ENCODE measurements at places on chromosomes 5 and 9.

GRCh38 chr5:53343187-53343586, 137.2 kb upstream of the FST start:
- peak; percentile 96 for DNase-seq

- DNase-seq: no peak
Measured at GRCh38 chr5:58087905-58088304, 372.0 kb downstream of the PLK2 start.

DNA sequence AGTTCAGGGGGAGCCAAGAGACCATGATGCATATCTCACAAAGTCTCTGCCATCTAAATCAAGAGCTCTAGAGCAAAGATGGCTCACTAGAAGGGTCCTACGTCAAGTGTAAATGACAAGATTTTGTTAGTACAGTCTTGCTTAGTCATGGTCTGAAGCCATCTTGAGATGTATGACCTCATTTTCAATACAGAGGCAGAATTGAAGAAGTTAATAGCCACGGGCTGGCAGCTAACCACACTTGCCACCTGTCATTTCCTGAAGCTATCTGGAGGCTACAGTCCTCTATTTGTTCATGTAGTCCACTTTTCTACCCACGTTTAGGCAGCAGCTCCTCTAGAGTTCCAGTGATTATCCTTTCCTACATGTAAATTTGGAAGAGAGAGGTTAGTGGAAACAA, 231.7 kb upstream of the CDH12 start:
- no peak for DNase-seq

DNA sequence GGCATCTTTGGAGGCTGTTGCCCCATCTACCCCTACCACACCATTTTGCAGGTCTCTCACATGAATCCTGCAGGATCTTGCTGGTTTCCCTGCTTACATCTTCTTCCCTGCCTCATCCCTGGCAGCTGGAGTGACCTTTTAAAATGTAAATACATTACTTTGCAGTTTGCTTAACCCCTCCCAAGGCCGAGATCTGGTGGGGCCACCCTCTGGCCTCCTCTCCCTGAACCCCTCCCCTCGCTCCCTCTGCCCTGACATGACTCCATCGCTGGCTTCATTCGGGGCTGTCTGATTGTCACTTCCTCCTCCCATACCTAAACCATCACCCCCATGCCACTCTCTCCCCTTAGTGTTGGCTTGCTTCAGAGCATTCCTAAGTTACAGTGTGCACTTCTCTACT, 12.6 kb upstream of the PALM2AKAP2 start:
- DNase-seq: no peak

DNA sequence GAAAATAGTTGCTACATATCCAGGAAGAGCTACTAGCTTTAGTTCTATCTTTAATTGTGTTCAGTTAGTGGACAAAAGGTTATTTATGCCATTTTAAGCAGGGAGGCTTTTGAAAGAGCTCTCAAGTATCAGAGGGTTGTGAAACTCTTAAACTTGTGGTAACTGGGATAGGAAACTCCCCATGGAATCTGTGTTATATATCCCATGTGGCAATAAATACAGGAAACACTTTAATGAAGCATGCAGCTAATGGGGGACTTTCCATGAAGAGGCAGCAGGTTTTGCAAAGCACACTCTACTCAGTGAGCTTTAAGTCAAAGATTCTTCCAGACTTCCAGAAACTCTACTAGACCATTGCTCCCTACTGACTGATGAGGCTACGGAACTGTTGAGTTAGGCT, 805.0 kb upstream of the C9orf72 start:
- DNase-seq: peak; percentile 0

DNA sequence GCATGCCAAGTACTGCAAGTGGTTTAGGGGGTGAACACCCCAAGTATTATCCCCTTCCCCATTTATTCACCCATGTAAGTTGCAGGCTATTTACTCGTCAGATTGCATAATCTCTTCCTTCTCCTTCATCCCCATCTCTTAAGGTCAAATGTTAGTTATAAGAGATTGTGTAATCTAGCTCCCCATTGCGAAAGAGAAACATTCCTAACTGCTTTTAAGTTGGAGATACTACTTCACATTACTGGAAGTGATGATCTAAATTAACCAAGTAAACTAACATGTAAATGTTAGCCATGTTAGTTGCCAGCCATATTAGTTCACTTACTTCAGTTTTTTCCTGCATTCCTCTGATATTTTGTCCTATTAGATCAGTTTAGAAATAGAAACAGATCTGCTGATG, 262.3 kb downstream of the TAF11L14 start:
- peak; percentile 3 for DNase-seq

DNA sequence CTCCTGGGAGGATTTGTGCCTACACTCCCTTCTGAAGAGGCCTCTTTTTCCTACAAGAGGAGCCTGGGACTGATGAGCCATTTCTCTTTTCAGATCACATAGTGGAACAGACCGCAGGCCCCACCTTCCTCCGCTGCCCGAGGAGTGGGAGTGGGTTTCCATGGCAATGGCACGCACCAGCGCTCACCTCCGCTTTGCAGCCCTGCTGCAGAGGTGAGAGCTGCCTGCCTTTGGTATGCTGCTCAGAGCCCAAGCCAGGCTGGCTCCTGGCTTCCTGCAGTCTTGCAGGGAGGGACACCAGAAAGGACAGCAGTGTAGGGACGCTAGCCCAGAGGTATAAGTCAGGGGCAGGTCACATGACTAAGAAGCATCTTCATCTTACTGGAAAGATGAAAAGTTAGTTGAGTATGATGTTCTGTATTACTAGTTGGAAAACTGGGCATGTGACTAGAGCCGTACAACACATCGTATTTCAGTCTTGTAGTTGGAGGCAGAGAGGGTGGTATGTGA, 12.4 kb downstream of the PTTG1 start:
- no peak for DNase-seq

DNA sequence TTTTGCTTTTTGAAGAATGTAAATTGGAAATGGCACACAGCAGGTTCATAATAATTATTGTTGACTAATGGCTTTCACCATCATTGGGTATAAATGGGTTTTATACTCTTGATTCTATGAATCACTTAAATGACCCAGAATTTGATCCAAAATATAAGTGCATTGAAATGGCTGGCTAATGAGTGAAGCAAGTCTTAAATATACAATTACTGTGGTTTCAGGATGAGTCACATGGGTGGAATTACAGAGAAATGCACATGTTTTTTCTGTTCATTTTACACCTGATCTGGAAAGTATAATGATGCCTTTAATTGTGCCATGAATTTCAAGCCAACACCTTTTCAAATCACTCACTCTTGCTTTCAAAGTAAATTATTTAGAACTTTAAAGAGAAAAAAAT, 380.8 kb upstream of the CD180 start:
- DNase-seq: peak; percentile 22

GRCh38 chr5:14235872-14236271, 92.7 kb downstream of the TRIO start:
- DNase-seq: no peak

GRCh38 chr5:72602696-72603685, 95.8 kb upstream of the ZNF366 start:
- no peak for DNase-seq

DNA sequence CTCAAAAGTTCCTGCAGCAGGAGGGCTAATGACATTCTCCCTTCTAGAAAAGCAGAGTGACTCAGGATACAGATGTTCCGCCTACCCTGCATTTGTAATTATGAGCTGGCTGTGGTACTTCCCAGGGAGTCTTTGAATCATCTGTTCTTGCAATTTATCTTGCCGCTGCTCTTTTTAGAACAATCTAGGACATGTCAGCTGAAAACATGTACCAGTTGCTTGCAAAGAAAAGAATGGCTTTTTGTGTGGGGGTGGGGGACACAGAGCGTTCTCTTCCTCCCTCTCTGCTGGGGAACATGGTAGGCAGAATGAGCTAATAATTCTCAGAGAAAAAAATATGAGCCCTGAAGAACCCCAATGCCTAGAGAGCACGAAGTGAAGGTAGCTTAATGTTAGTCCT, 51.7 kb upstream of the TUT7 start:
- DNase-seq: peak; percentile 90

- DNase-seq: no peak
Measured at GRCh38 chr9:133045132-133045531, 14.3 kb downstream of the GTF3C5 start.

Data from fibroblast of pulmonary artery (primary cell).